ENCODE measurements at places on chromosomes 16 and 17.

GRCh38 chr17:70256751-70257150, 87.4 kb downstream of the KCNJ2 start:
- DNase-seq, result no peak

GRCh38 chr16:69847643-69848042, 85.5 kb downstream of the WWP2 start:
- DNase-seq, result no peak

- DNase-seq, result no peak
Observed at GRCh38 chr16:5621826-5622225, 524.2 kb upstream of the EEF2KMT start.

DNA sequence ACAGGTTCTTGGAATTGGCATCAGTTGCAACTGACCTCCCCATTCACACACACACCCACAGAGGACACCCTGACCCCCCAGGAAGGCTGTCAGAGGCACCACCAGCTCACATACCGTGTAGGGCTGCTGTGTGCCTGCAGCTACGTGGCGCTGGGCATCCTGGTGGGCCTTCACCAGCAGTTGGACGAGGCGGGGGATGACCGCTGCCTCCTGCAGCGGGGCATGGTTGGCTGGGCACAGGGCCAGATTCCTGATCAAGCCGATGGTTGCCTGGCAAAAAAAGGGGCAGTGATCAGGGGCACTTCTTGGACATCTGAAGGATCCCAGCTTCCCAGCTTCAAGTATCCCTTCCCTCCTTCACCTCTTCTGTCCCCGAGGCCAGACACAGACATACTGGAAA, 24.2 kb upstream of the HAP1 start:
- no peak for DNase-seq

DNA sequence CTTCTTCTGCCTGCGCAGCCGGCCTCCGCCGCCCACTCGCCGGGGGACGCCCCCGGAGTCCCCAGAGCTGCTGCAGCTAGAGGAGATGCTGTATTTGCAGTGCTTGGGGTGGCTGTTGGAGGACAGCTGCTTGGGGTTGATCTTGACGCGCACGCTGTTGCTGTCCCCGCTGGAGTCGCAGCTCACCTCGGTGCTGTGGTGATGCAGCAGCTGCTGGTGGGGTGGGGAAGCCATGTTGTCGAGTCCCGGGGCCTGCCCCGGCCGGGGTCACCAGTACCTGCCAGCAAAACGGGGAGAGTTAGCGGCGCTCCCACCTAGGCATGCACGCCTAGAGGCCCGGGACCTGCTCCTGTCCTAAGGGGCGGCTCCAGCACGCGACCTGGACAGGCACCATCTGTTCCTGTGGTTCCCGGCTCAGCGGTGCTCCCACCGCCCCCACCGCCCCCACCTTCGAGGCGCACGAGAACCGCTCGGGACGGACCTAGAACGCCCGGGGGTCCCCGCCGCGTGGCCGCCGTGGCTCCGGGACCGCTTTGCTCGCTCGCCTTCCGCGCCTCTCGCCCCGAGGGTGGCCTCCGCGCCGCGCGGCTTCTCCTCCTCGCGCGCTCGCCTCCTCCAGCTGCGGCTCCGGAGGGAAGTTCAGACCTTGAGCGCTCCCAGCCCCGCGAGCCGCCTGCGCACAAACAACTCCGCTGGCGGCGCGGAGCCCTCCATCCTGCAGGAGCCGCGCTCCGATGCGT, 863 bp downstream of the ADCY9 start:
- DNase-seq, result no peak

GRCh38 chr16:76943921-76944320, 247.1 kb upstream of the MON1B start:
- DNase-seq, result no peak

- DNase-seq, result no peak
Observed at GRCh38 chr16:84284154-84284722, 10.4 kb upstream of the WFDC1 start.

DNA sequence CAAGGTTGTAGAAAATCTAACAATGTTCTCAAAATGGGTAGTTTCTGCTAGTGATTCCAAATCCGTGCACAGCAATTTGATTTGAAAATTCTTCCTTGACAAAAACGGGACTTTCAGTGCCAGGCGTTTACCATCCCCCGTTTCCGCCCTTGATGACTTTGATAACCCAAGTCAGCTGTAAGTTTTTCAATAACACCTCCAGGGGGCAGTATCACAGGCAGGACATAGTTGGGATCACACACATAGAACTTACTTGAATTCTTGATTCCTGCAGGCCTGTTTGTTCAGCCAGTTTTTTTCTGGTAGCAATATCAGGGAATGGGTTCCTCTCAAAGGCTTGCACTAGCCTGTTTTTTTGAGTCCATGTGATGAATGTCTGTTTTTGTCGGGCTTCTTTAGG, 5.6 kb downstream of the DUXB start:
- no peak for DNase-seq

DNA sequence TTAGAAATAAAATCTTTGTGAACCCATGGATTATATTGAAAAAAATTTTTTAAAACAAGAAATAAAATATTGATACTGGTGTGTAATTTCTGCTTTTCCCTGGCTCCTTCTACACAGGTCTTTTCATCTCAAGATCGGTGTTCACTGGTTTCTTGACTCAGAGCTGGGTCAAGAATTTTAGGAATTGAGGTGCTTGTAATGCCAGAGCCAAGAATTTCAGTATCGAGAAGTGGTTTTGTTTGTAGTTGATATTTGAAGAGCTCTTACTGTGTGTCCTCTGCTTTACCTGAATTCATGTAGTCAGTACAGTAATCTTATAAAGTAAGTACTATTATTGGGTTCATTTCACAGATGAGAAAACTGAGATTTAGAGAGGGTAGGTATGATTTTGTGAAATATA, 7.3 kb downstream of the WWP2 start:
- DNase-seq, result no peak

GRCh38 chr16:88430524-88431446, 22.3 kb upstream of the ZFPM1 start:
- DNase-seq, result no peak

DNA sequence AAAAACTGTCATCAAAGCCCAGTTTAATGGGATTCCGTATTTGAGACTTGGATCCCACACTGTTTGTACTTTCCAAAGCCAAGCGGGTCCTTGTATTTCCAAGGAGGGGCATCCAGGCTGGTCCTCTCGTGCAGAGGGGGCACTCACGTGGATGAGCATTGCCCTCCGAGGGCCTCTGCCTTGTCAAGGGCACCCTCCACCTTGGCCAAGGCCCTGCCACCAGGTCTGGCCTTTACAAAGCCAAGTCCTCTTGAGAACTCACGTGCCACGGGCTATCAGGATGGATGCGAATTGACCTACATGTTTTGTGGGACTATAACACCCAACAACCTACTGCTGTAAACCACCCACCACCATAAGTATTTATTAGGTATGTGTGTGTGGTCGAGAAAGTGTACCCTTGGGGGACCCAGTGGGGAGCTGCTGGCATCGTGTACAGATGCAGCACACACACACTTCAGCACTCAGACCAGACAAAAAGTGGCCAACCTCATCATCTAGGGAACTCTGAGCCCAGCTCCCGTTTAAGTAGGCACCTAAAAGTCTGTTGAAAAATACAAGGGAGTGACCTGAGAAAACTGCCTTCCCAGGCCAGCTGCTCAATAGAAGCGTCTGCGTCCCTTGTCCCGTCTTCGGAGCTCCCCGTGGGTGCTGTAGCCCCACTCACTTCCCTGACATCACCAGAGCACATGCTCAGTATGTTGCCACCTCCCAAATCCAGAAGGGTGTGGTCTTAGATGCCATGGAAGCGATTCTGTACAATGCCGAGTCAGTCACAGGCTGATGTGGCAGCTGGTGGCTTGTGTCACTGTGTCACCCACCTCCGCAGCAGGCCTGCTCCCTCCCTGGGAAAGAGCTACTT, 12.9 kb downstream of the MAP1LC3B start:
- no peak for DNase-seq

DNA sequence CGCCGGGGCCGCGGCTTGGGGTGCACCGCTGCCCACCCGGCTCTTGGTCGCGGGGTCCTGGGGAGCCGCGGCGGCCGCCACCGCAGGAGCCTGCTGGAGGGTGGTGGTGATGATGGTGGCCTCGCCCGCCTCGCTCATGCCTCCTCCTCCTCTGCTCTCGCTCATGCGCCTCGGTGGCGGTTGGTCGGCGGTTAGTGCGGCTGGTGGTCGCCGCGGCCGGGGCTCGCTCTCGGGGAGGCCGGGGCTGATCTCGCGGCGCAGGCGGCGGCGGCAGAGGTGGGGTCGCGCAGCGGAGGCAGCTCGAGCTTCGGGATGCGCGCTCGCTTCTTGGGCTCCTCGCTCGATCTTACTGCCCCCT, 41.6 kb downstream of the AHSP start:
- DNase-seq, result no peak

DNA sequence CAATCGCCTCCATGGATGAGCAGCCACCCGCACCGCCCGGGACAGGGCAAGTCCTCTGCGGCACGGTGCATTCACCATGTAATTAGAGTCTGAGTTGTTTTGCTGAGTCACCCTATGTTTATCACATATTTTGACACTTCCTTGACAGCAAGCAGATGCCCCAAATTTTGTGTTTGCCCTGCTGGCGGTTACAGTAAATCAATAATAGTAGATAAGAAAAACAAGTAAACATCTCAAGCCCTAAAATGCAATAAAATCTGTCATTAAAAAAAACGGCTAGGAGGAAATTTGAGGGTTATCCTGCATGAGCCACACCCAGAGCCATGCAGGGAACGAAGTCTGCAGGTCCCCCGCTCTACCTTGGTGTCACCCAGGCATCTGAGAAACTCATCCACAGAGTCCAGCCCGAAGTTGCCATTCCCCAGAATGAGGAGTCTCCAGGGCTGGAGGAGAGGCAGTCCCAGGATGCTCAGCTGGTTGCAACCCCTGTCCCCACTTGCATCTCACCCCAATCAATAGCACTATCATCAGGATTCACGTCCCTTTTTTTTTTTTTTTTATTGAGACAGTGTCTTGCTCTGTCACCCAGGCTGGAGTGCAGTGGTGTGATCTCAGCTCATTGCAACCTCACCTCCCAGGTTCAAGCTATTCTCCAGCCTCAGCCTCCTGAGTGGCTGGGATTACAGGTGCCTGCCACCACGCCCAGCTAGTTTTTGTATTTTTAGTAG, 16.5 kb upstream of the ST6GALNAC1 start:
- no peak for DNase-seq

- DNase-seq, result no peak
Observed at GRCh38 chr17:55275894-55276804, 11.4 kb downstream of the HLF start.

DNA sequence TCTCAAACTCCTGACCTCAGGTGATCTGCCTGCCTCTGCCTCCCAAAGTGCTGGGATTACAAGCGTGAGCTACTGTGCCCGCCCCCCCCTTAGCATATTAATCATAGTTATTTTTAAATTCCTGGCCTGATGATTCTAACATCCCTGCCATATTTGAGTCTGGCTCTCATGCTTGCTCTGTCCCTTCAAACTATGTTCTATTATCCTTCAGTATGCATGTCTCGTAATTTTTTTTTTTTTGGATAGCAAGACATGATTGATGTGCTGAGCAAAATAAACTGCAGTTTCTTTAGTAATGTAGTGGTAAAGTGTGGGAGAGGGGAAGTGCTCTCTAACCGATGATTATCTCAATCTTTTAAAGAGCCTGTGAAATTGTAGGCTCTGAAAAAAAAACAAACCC, 34.3 kb upstream of the TMEM92 start:
- DNase-seq, result no peak

DNA sequence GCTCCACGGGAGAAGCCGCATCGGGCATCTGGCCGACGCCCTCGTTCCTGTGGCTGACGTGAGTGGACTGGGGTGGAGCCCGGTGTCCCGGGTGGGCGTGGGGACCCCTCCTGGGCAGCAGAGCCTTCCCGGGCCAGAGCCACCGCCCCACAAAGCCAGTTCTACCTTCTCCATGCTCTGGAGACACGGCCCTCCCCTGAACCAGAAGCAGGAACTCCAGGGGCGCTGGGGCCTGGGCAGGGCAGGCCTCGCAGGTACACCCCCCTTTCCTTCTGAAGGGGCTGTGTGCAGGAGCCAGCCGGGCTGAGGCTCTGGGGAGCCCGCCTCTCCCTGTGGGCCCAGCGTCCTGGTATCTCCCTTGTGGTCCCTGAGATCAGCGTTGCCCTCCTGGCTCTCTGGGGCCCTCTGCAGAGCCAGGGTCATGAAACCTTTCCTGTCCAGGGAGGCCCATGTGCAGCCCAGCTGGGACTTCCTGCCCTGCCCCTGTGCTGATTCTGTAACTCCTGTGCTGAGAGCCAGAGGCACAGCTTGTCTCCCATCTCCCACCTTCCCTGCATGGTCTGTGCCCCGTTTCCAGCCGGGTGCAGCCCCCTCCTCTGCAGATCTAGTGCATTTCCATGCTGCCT, 6.5 kb downstream of the PIGQ start:
- DNase-seq, result no peak

All from activated naive CD4-positive, alpha-beta T cell (primary cell).